ENCODE measurements at places on chromosomes 12 and 14.

- peak; percentile 26 for DNase-seq
Measured at GRCh38 chr12:79737875-79738718, 47.3 kb upstream of the PAWR start.

- peak; percentile 70 for DNase-seq
Measured at GRCh38 chr14:77303417-77304156, 17.1 kb downstream of the POMT2 start.

DNA sequence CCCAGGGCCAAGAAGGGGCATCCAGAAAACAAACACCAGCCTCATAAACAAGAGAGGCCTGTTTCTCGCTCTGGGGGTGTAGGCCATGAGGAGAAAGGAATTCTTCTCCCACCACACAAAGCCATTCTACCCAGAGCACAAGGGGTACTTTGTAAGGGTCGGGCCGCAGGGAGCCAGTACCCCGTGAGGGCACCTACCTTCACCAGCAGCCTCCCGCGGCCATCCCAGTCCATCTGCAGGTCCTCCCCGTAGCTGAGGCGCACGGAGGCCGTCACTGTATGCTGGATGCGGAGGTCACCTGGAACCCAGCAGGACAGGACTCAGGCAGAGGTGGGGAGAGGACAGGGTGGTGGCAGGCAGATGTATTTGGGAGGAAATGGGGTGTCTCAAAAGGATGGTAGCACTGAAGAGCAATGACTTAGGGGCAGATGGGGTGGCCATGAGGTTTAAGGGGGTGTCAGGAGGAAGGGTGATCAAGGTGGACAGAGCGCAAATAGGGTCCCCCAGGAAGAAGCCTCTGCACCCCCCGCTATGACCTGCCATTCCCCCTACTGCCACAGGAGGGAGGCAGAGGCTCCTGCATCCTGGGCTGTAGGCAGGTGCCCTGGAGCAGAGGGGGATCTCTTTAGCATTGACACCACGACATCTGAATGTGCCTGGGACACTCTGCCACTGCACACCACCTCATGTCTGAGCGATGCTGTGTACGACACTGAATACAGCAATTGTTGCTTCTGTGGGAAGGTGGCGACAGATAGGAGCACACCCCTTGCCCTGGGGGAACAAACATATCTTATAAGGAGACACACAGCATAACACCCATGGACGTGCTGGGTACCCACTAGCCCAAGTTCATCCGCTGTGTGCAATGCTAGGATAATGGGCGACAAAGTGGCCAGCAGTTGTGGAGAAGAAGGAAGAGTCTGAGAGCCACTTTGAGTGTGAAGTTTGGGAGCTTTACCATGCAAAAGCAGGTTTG, 61.4 kb downstream of the VWF start:
- peak; percentile 15 for DNase-seq

GRCh38 chr12:131928080-131928710, 881 bp upstream of the PUS1 start:
- DNase-seq = no peak

DNA sequence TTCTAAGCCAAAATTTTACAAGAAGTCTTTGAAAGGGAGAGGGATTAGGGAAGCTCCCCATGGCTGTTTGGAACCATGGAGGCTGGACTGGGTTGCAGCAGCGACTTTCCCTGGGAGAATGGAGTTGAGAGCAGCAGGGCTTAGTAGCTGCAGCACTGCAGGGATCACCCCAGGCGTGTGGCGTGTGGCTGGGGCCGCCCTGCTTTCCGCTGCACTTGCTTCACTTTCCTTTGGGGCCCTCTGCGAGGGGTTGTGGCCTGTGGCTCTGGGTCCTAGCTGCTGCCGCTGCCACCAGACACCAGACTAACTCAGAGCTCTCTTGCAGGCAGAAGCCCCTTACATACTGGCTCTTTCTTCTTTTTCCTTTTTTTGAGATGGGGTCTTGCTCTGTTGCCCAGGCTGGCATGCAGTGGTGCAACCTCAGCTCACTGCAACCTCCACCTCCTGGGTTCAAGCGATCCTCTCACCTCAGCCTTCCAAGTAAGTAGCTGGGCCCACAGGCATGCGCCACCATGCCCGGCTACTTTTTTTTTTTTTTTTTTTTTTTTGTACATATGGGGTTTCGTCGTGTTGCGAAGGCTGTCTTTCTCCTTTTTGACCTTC, 25.4 kb downstream of the CCDC62 start:
- peak; percentile 65 for DNase-seq

- peak; percentile 90 for DNase-seq
Measured at GRCh38 chr12:110698171-110698902, 9.4 kb upstream of the HVCN1 start.

DNA sequence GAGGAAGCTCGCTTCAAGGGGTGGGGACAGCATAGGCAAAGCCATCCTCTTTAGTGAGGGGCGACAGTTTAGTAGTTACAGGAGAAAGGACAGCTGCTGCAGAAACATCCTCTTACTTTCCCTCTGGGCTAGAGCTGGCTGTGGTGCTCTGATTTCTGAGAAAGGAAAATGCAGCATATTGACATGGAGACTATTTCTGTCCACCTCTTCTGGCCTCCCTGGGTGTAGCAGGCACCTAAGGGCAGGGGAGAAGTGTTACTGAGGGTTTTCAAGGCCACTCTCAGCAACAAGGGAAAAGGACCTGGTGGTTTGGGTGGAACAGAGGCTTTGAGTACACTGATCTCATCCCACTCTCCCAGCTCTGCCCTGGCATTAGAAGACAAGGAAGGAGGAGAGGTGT, 40.0 kb upstream of the CTDSP2 start:
- DNase-seq = no peak

GRCh38 chr12:55068416-55069010, 48.7 kb downstream of the NEUROD4 start:
- DNase-seq = peak; percentile 66

GRCh38 chr14:84891404-84891803, 638.5 kb upstream of the FLRT2 start:
- DNase-seq = no peak

- DNase-seq = peak; percentile 77
Measured at GRCh38 chr12:80183939-80184338, 84.6 kb downstream of the OTOGL start.

DNA sequence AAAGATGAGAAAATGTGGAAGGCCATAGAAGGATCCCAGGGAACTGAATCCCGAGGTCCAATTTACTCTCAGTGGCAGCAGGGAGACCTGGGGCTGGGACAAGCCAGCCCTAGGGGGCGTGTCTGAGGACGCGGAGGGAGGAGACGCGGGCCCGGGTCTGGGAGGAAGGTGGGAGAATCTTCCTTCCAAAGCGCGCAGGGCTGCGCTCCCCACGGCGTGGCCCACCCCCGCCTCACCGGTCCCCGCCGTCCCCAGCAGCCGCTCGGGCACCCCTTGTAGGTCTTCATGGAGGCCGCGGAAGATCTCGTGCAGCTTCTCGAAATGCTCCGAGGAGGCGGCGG, 323 bp downstream of the VTI1B start:
- DNase-seq = peak; percentile 10

Data from MV-4-11 (cell line).